ENCODE measurements at places on chromosomes 3 and 15.

DNA sequence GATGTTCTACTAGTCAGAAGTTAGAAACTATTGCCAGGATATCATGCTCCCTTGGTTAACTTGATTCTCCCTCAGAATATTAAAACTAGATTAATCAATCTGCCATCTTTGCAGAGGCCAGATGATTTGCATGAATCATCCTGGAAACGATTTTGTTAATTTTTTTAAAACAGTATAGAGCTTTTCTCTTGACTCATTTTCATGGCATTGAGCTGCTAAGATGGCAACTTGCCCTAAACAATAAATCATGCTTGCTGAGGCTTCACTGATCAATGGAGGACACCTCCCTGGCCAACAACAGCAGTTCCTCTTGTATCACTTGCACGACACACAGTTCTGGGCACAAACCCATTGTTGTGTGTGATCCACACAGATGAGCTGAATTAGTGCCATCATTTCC is 109.1 kb downstream of the COL6A6 start:
- DNase-seq = no peak

GRCh38 chr3:4292301-4292700 is 10.9 kb upstream of the SETMAR start:
- no peak for DNase-seq

DNA sequence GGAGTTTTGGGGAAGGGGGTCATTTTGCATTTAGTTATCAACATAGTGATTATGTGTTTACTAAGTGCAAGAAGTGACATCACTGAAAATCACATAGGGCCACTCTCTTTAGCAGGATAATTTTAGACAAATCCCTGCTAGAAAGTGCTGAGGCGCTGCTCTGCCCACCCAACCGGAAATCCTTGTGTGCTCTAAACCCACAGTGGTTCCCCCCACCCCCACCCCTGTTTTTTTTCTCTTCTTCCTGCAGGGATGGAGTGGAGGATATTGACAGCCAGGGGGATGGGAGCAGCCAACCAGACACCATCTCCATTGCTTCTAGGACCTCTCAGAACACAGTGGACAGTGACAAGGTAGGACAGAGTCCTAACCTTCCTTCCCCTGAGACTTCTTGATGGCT is 234.2 kb upstream of the UMPS start:
- no peak for DNase-seq

- no peak for DNase-seq
These were observed 25.8 kb downstream of the OXNAD1 start for GRCh38 chr3:16290827-16291196.

DNA sequence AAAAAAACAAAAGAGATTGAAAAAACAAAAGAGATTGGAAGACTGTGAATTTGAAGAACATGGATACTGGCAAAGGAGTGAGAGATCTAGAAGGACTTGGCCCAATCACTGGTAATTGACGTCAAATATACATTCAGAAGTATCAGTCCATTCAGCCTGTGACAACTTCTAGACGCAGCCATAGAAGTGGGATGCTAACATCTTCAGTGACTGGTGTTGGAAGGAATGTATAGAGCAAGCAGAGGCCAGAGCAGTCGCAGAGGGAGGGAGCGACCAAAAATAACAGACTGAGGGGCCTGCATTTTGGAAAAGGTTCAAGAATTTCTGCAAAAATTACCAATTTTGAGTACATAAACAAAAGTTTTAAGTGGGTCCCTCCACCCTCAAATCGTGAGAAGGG is 473.3 kb downstream of the CADM2 start:
- no peak for DNase-seq

GRCh38 chr3:149886957-149887356 is 73.9 kb downstream of the RNF13 start:
- DNase-seq = no peak

GRCh38 chr3:54797111-54797510 is 130.7 kb downstream of the LRTM1 start:
- no peak for DNase-seq

- DNase-seq = no peak
These were observed 160.6 kb upstream of the RGMA start for GRCh38 chr15:93249623-93250022.

GRCh38 chr3:79002465-79003372 is 765.1 kb downstream of the ROBO1 start:
- no peak for DNase-seq

- DNase-seq = no peak
These were observed 16.6 kb downstream of the MASP1 start for GRCh38 chr3:187274977-187275338.

DNA sequence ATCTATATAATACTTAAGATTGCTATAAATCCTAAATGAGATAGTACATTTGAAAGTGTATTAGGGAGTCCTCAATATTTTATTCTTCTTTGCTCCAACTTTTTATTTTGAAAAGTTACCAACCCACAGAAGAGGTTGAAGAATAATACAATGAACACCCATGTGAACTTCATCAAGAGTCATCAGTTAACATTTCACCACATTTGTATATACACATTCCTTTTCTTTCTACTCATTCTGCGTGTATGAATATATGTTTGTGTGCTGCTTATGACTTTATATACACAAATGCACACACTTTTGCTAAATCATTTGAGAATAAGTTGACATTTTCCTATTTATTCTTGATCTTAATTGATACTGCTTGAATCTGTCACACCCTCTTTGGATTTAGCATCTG is 193.3 kb upstream of the CGNL1 start:
- DNase-seq = no peak

GRCh38 chr15:46080016-46080415 is 445.2 kb downstream of the SQOR start:
- peak; percentile 26 for DNase-seq

- DNase-seq = no peak
These were observed 39.9 kb upstream of the ULK4 start for GRCh38 chr3:42001777-42002176.

GRCh38 chr3:130787422-130788068 is 40.9 kb upstream of the PIK3R4 start:
- DNase-seq = no peak

- DNase-seq = peak; percentile 29
These were observed 161.9 kb downstream of the FNDC3B start for GRCh38 chr3:172201136-172201869.

- no peak for DNase-seq
These were observed 58.5 kb upstream of the GATA2 start for GRCh38 chr3:128551451-128551850.

DNA sequence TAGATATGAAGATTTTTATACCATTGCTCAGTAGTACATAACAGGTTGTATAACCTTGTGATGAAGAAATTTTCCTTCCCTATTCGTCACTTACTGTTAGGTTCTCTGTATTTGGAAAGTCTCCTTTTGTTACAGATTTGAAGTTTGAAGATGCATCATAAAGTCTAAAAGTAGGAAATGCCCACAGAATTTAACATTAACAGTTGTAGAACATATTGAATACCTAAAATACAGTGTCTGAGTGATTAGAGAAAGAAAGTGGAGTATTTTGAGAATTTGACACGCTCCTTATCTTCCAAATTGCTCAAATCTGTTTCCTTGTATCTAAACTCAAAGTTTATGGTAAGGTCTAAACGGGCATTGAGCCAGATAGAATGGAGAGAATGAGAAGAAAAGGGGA is 111.3 kb downstream of the MBNL1 start:
- DNase-seq = no peak

DNA sequence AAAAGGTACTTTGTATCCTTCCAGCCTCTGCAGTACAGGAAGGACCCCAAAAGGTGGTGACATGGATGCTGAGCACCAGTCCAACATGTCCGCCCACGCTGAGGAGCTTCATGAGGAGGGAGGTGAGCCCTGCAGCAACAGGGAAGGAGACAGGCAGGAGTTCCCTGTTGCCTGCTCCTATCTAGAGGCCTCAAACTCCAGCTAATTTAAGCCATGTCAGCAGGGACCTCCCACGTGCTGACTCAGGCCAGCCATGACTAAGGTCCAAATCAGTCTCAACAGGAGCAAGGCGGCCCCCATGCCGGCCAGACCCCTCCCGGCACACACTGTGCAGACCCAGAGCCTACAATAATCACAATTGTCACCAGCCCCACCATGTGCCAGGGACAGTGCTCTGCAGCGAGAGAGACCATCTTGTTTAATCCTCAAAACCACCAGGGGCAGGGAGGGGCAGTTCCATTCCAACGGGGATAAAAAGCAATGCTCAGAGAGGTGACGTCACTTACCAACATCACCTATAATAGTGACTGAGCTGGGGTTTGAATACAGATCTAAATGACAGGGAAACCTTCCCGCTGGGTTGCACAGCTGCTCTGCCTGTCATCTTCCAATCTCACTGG is 54.5 kb upstream of the GATA2 start:
- DNase-seq = no peak

DNA sequence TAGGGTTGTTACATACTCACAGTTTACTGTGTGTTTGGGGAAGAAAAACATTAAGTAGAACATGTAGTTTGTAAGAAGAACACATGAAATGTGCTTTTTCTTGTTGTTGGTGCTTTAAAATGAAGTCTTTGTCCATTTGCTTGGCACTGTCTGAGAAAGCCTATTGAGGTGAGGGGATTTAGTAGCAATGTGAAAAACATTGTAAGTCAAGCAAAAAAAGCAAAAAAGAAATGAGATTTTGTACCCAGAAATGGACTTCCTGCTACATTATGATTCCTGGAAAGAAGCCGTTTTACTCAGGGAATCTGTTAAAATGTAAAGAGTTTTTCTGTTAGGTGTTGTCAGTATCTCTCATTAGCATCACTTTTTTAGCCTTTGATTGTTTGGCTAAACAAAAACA is 59.9 kb downstream of the KAT2B start:
- no peak for DNase-seq

- no peak for DNase-seq
These were observed 384.2 kb downstream of the CGGBP1 start for GRCh38 chr3:87674397-87675161.

DNA sequence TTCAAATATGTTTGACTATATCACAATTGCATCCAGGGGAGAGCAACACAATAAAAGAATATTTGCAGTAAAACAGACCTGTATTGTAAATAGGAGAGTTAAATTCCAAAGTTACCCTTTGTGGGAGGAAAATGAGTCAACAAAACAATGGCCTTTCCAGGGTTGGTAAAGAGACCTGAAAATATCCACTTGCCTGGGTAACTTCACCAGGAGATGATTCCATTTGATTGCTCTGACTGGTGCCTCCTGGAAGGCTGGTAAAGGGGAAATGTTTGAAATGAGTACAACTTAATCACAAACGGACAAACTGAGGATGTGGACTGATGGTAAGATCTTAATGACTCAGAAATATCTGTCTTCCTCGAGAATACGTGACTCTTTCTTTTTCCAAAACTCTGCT is 43.6 kb upstream of the SRGAP3 start:
- no peak for DNase-seq

GRCh38 chr15:60407415-60407805 is 9.6 kb upstream of the ANXA2 start:
- DNase-seq = no peak

DNA sequence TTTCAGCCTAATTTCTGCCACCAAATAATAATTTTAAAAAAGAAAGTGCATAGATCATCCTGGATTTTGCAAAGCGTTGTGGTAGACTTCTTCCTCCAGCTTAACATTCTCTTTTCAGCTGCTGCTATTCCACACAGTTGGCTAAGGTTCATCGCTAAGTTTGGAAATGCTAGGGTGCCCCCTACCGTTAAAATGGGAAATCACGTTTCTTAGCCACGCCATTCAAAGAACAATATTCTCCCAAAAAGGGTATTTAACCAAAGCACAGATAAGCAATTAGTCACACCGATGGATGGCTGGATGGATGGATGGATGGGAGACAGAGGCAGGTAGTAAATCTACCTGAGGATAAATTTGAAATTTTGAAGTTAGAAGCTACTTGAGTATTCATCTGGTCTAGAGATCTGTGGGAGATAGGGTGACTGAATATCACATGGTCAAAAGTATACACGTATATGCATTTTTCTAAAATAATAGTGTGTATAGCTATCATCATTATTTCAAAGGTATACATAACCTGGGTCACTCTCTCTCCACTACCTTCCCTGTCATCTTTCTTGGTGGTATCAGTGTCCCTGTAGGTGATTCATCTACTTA is 67.2 kb downstream of the EFHB start:
- DNase-seq = peak; percentile 54

GRCh38 chr3:57530071-57530608 is 14.0 kb downstream of the DNAH12 start:
- DNase-seq = no peak

DNA sequence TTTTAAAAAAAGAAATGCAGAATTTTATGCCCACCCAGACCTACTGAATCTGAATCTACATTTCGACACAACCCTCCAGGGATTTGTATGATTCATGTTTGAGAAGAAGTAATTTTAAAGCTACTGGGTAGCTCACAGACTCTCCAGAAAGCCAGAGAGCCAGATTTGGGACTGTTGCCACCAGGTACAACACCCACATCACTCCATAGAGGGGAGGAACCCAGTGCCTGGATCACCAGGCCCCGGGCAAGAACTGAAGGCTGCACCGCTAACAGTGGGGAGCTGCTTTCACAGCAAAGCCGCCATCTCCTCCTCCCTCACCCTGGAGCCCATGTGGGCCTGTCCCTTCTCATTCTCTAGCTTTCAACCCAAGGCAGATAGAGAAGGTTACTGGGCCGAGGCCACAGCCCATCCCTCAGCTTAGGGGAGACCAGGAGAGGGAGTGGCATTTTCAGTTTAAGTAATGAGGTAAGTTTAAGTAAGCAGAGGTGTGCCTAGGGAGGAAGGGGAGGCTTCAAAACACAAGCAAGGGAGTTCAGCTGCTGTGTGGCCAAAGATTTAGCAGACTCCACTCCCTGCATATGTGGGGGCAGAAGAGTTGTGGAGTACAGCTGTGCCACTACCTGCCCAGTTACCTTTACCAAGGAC is 109.8 kb downstream of the IL12A start:
- DNase-seq = no peak

DNA sequence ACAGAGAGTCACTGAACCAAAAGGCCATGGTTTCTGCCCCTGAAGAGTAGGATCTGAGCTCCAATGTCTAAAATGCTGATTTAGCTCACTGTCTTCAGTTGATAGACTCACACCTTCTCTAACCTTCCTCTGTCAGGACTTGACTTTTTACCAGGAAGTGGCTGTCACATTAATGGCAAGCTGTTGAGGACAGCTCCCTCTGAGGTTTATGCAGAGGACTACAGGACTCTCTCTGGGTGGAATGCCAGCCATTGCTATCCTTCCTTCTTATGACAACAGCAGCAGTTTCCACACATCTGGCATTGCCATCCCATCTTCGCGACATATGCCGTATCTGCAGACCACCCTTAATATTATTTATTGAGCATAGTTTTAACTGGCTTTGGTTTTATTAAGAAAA is 103.8 kb upstream of the PRICKLE2 start:
- no peak for DNase-seq

- DNase-seq = no peak
These were observed 133.7 kb downstream of the CHCHD6 start for GRCh38 chr3:126837773-126838172.

GRCh38 chr3:106083207-106083606 is 214.4 kb upstream of the CBLB start:
- DNase-seq = no peak

GRCh38 chr15:51726302-51727073 is 11.0 kb downstream of the LYSMD2 start:
- peak; percentile 47 for DNase-seq

GRCh38 chr15:76162784-76163456 is 103.1 kb downstream of the TMEM266 start:
- DNase-seq = no peak

GRCh38 chr3:54123776-54124196 is 1.4 kb downstream of the CACNA2D3 start:
- peak; percentile 15 for DNase-seq

GRCh38 chr15:90400759-90401314 is 12.8 kb downstream of the IQGAP1 start:
- peak; percentile 90 for DNase-seq

Measured in urinary bladder (tissue), 4 donors.